ENCODE measurements at places on chromosomes 4 and X.

DNA sequence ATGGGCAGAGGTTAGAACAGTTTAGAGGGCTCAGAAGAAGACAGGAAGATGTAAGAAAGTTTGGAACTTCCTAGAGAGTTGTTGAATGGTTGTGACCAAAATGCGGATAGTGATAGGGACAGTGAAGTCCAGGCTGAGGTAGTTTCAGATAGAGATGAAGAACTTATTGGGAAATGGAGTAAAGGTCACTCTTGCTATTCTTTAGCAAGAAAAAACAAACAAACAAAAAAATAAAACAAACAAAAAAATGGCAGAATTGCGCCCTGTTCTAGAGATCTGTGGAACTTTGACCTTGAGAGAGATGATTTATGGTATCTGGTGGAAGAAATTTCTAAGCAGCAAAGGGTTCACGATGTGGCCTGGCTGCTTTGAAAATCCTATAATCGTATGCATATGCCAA, 185.1 kb upstream of the SFRP2 start:
- no peak for DNase-seq

DNA sequence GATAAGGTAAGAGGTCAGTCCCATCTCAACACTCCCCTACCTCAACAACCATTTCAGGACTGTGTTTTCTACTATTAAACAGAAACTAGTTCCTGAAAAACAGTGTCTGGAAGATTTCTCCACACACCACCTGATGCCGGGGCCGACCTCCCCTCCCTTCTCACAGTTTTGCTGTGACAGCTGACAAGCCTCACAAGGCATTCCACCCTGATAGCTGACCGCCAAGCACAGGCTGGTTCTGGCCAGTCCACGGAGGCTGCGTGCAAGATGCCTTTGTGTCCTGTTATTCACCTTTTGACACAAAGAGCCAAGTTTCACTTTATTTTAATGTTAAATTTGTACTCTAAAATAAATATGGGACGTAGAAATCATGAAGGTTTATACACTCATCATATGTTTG, 758.6 kb downstream of the PDHA2 start:
- no peak for DNase-seq

- DNase-seq, result no peak
Observed at GRCh38 chrX:146863566-146863965, 49.0 kb upstream of the CXorf51A start.

DNA sequence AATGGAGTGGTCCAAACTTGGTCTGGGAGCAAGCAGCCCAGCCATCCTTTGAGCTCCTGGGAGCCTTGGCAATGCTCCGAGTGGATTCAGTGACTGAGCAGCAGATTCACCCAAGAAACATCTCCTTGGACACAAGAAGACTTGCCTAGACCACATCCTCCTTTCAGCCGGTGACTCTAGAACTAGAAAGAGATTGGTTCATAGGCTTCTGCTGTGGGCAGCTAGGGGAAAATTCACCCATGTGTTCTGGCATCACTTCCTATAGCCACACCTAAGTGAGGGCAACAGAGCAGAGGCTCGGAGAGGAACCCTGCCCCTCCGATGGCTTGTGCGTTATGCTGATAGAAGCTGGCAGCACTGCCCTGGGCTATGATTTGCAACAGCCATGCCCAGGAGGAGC, 16.0 kb downstream of the ZNF275 start:
- DNase-seq, result no peak

GRCh38 chr4:879729-880077, 52.4 kb downstream of the GAK start:
- no peak for DNase-seq

Data from AG09309 (cell line).